Mammary epithelial cell (primary cell): ENCODE measurements at places on chromosomes 1 and 21.

- DNase-seq = no peak
These were observed 70.6 kb upstream of the KCNJ6 start for GRCh38 chr21:37986751-37987399.

DNA sequence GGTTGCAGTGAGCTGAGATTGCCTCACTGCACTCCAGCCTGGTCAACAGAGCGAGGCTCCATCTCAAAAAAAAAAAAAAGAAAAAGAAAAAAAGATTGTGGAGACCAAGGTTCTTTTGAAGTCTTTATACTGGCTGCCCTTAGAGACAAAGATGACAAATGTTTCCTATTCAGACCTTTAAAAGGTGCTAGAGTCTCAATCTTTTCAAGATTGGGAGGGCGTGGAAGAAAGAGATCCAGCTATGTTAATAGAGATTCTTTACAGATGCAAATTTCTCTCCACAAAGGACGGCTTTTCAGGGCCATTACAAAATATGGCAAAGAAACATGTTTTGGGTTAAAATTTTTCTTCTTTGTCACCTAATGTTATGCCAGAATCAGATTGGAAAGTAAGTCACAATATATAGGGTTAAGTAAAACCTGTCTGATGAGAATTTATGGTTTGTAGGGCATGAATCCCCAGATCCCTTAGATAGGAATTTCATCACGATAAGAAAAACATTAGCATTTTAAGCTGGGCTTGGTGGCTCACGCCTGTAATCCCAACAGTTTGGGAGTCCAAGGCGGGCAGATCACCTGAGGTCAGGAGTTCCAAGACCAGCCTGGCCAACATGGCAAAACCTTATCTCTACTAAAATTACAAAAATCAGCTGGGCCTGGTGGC lies 13.0 kb upstream of the MORC3 start:
- DNase-seq = no peak

DNA sequence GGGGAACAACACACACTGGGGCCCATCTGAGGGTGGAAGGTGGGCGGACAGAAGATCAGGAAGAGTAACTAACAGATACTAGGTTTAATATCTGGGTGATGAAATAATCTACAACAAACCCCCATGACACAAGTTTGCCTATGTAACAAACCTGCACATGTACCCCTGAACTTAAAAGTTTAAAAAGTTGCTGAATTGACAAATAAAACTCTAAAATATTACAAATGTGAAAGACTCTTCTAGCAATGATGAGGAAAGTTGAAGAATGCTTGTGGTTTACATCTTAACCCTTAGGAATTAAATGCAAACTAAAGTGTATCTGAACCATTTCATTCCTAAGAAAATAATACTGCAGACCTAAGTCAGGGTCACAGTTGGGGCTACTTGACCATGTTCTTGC lies 525.6 kb upstream of the CAMK1G start:
- no peak for DNase-seq

- DNase-seq = no peak
These were observed 404.0 kb upstream of the VAMP3 start for GRCh38 chr1:7366955-7367665.

DNA sequence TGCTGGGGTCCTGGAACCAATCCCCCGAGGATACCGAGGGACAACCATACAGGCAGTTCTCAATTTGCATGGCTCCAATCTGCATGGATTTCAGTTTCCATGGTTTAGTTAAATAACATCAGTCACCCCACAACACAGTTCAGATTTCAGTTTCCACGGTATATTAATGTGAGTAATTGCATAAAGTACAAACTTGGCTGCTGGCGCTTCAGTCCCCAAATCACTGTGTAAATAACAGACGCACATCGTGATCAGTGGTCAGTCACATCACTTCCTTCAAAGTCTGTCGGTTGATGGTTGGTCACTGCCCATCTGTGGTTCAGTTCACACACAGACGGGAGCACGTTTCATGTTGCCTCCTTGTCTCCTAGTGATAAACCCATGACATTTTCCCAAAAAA lies 66.4 kb upstream of the LPGAT1 start:
- DNase-seq = no peak

- no peak for DNase-seq
These were observed 131.0 kb downstream of the TGFBR3 start for GRCh38 chr1:91754816-91755580.
